Activated CD4-positive, alpha-beta T cell treated with anti-CD3 and anti-CD28 coated beads, Interleukin-2, amount 50 U/mL, for 1 hour (primary cell): ENCODE measurements at places on chromosomes 4 and X.

- DNase-seq, result no peak
Measured at GRCh38 chr4:15488136-15488535, 18.5 kb downstream of the CC2D2A start.

DNA sequence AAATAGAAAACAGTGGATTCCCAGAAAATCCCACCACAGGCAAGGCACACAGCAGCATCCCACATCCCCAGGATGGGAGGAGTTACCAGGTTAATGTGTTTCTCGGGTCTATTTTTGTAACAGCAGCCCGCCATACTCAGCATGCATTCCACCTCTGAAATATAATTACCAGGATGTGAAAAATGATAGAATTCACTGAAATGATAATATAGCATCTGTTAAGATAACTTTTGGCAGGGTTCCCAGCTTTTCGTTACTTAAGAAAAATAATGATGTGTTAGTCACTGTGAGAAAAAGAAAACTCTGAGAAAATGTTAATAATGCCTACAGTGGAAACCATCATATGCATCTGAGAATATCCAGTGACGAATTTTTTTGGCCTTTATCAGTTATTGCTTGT, 87.1 kb downstream of the VCX2 start:
- DNase-seq, result no peak

DNA sequence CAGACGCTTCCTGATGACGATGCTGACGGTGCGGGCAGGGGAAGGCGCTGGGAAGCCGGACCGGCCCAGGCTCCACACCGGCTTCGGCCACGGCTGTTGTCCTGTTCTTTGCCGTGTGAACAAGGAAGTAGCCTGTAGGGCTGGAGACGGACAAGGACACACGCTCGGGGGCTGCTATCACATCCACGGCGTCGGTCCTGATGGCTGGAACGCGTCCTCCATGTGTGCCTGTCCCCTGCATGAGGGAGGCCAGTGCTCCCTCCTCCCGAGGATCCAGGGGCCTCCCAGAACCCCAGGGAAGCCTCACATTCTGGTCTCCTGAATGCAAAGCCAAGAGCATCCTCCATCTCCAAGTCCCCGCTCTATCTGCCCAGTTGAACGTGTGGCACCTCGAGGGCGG, 53.8 kb downstream of the ACOX3 start:
- DNase-seq, result no peak

- DNase-seq, result no peak
Measured at GRCh38 chr4:33661636-33662035, 2582.7 kb downstream of the ARAP2 start.

- no peak for DNase-seq
Measured at GRCh38 chrX:120736989-120737388, 107.1 kb upstream of the C1GALT1C1 start.
